ENCODE measurements at places on chromosomes 11 and 22. TPM values are rescaled to one million over a fixed set of nuclear protein-coding genes. Genes with fewer than 3 reads are reported as not detected.

The ZNF202 gene
- total RNA-seq = 6.6 TPM

The TEX12 gene
- not detected for total RNA-seq

DNA sequence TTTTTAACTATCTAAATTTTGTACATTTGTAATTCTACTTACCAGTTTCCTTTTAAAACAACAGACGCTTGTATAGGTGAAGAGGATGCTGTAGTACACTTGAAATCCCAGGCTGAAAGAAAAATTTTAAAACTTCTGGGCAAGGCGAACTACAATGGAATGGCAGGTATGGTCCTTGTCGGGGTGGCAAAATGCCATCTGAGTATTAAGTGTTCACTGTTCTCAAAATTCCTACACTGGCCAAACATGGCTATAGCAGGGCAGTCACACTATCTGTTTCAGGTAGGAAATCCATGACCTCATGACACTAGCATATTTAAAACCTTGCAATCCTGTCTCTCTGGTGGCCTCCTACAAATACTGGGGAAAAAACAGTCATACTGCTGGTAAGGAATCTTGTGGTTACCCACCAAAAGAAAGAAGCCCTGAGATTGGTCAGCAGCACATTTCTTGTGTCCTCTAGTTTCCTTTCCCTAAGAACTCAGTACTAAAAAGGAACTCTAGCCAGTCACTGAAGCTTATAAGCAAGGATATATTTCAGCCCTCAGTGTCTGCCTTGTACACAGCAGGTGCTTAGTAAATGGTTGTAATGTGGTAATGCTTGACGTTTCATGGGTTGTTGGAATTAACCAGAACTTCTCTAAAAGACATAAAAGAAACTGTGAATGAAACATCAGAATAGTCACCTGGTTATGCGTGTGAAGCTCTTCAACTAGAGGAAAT lies 5.2 kb upstream of the ZC3H12C start:
- no peaks in the 10 kb centered on the region for H3K27me3 ChIP-seq
- DNase-seq = no peak
- H3K36me3 ChIP-seq = no peaks in the 10 kb centered on the region
- no peak overlapping the region for H3K4me3 ChIP-seq

The SCGB1C1 gene
- total RNA-seq = not detected
